ENCODE measurements at places on chromosomes 16 and 17.

DNA sequence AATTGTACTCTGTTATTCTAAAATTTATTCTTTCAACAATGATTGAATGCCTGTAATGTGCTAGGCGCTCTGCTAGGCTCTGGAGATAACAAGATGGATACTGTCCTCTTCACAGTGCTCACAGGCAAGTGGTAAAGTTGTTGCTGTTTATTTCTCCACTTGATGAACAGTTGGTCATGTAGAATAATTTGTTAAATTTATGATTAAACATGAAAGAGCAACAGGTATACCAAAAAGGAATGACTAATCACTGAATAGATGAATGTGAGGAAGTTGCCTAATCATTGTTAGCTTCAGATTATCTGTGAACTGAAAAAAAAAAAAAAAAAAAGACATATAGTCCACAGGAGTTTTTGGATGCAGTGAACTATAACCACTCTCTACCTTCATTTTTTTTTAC is 62.3 kb downstream of the NFATC3 start:
- no peak for DNase-seq

DNA sequence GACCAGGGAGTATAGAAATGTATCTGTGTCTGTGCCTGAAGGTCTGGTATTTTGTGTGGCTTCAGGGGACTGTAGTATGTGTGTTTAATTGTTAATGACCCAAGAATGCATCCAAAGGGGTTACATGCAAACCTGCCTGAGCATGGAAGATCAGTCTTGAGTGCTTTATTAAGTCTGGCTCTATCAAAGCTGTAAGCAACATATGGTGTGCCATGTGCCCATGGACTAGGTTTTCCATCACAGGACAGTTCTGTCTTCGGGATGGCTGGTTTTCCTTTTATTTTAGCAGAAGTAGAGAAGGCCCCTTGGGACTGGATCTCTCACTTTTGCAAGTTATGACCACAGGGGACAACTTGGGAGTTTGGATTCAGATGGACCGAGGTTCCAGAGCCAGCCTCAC is 18.2 kb downstream of the RBFOX1 start:
- no peak for DNase-seq

GRCh38 chr17:79573196-79573896 is 37.5 kb downstream of the RBFOX3 start:
- DNase-seq, result no peak

GRCh38 chr16:79158337-79158736 is 442.2 kb downstream of the MAF start:
- DNase-seq, result no peak

- peak; percentile 79 for DNase-seq
Observed at GRCh38 chr17:77494664-77495435, 354.1 kb downstream of the SEC14L1 start.

DNA sequence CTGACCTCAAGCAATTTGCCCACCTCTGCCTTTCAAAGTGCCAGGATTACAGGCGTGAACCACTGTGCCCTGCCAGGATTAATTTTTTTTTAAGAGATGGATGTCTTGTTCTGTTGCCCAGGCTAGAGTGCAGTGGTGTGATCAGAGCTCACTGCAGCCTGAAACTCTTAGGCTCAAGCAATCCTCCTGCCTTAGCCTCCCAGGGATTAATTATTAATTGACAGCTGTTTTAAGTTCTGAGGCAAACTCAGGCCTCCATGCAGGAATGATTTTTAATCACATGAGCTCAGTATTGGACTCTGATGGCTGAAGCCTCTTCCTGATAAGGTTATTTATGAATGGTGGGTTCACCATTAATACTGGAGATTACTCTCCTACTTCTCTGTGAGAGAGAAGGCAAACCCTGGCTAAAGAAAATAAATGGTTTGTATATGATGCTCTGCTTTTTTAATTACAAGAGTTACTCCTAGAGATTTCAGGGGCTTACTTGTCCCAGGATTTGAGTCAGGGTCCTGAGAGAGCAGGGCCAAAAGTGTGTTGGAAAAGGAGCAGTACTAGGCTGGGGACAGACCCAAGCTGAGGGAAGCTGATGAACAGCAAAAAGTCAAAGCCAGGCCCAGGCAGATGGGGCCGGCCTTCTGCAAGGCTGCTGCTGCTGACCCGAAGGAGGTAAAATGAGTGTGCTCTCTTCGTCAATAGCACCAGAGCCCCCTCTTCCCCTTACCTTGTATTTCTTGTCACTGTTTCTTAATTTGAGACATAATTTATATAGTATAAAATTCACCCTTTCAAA is 56.9 kb upstream of the HAS3 start:
- no peak for DNase-seq

DNA sequence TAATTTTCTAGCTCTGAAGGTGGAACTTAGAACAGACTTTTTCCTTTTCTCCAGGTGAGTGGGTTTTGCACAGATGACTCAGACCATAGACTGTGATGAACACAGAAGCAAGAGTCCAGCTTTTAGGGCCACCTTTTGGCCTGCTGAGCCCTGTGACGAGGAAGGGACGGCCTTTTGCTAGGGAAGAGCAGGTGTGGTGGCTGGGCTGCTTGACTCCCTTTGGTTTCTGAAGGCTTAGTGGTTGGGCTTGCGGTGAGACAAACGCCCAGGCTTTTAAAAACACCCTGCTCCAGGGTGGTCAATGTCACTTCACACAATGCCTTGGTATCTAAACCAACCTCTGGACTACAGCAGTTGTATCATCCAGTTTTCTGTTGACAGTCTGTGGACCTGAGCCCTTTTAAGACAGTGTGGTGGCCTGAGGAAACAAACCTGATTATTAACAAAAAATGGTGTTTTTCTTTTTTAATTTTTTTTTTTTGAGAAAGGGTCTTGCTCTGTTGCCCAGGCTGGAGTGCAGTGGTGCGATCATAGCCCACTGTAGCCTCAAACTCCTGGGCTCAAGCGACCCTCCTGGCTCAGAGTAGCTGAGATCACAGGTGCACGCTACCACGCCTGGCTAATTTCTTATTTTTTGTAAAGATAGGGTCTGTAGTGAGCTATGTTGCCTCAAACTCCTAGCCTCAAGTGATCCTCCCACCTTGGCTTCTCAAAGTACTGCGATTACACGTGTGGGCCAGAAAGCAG is 134.0 kb downstream of the SNX29 start:
- no peak for DNase-seq

DNA sequence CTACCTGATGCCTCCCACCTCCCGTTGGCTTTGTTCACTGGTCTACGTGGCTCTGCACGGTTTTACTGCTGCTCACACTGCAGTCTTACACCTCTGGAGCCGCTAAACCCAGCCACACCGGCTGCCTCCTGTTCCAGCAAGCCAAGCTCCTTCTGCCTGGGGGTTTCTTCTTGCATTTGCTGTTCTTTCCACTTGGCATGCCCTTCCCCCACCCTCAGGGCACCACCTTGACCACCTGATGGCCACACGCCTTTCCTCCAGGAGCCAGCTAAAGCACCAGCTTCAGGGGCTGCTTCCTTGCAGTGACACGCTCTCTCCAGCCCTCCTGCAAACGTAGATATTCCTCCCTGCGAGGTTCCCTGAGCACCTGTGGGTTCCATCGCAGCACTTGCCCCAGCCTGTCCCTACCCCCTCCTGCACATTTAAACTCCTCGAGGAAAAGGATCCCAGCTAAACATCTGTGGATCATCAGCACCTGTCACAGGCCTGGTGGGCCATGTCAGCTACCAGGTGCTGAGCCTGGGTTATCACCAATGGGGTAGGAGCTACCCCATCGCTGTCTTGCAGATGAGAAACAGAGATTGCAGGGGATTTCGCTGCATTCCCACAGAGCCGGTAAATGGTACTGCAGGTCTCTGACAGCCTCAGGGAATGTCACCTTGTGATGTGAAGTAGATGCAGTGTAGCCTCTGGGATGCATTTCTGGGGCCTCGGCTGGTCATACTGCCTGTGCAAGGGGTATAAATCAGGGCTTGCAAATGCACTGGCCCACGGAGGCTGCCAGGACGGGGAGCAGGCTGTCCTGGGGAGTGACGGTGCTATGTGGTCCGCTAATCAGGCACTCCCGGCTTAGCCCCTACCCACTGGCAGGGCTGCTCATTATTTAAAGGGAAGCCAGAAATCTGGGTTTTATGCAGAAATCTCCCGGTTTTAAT is 285.2 kb downstream of the CPPED1 start:
- no peak for DNase-seq

DNA sequence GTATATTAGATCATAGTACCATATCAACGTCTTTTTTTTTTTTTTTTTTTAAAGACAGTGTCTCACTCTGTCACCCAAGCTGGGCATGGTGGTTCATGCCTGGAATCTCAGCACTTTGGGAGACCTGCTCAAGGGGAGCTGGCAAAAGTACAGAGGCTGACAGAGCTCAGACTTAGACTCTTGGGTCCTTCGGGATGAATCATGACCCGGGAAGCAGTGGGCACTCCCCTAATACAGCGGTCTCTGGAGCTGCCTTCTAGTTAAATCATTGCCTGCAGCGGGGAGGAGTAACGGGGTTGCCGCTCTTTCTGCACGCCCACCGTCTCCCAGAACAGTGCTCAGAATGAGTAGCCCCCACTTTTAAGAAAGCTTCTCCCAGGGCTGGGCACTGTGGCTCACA is 174.4 kb downstream of the CPPED1 start:
- no peak for DNase-seq

- no peak for DNase-seq
Observed at GRCh38 chr17:44965481-44966234, 2.4 kb downstream of the C1QL1 start.

GRCh38 chr16:27718201-27719105 is 168.5 kb downstream of the KATNIP start:
- DNase-seq, result no peak

DNA sequence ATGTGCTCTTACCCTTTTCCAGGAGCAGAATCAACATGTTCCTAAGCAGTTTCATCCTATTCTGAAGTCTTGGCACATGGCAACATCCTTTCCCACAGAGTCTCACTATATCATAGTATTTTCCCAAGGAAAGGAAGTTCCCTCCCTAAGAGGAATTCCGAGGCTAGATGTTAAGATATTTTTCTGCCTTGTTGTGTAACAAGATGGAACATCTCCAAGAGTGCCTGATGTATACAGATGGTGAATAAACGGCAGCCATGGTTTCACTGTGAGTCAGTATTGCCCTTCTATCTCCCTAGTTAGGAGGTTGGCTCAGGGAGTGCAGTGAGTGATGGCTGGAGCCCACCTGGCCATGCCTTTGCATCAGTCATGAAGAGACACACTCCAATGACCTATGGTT is 48.2 kb downstream of the SPACA3 start:
- DNase-seq, result no peak

GRCh38 chr17:55440391-55440790 is 18.8 kb upstream of the MMD start:
- DNase-seq, result no peak
